ENCODE measurements at places on chromosomes 2 and 18. TPM values are rescaled to one million over a fixed set of nuclear protein-coding genes. Genes with fewer than 3 reads are reported as not detected.

DNA sequence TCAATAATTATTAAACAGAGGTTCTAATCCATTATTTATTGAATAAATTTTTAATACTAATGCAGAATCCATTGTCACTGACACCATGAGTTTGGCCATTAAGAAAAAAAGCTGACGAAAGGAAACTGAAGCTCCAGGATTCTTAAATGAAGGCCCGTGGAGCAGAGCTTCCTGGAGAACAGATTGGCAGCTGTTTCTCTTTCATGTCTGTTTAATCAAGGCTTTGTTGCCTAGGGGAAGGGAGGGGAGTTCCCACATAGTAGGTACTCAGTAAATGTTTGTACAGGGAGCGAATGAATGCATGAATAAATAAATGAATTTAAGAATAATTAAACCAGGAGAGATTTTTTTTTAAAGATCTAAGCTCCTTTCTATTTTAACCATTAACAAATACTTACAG, 315.1 kb upstream of the KLHL29 start:
- H3K27ac ChIP-seq, result no peak overlapping the region
- H3K4me1 ChIP-seq, result no peaks in the 10 kb centered on the region
- H3K36me3 ChIP-seq, result no peaks in the 10 kb centered on the region
- no peaks in the 10 kb centered on the region for H3K27me3 ChIP-seq
- DNase-seq, result no peak

The RTP5 gene
- total RNA-seq, result not detected

GRCh38 chr2:128282246-128282975, 36.3 kb downstream of the HS6ST1 start:
- no peak for DNase-seq
- H3K27me3 ChIP-seq, result no peaks in the 10 kb centered on the region
- H3K4me3 ChIP-seq, result no peak overlapping the region
- H3K27ac ChIP-seq, result no peak overlapping the region
- H3K36me3 ChIP-seq, result no peaks in the 10 kb centered on the region

The ARL5A gene
- total RNA-seq, result 47.5 TPM

DNA sequence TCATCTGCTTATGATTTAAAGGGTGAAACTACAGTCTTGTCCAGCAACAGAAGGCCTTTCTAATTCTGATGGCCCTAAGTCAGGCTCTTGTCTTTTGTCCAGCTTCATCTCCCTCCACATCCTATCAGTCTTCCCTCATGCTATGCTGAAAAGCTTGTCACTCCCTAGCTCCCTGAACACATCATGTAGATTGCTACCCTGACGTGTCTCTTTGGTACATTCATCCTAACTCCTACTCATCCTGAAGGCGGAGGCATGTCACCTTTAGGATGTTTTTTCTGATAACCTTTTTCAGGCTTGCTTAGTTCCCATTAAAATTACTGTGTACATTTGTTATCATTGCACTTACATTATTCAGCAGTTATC, 78.4 kb upstream of the ARL5A start:
- H3K36me3 ChIP-seq, result no peaks in the 10 kb centered on the region
- H3K4me3 ChIP-seq, result no peak overlapping the region
- H3K27me3 ChIP-seq, result no peaks in the 10 kb centered on the region
- no peak for DNase-seq

DNA sequence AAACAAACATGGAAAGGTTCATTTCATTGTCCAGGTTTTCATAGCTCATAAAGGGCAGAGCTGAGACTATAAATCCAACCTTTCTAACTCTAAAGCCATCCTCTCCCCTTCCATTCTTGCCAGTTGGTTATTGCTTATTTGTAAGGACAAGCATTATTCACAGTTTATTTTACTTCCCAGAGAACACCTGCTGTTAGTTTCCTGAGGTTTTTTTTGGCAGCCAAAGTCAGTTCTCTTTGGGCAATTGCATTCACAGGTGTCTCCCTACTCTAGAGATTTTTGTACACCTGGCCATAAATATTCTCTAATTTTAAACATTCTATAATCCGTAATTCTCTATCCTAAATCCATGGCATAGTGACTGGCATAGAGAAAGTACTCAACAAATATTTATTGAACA, 87.3 kb upstream of the SPHKAP start:
- no peaks in the 10 kb centered on the region for H3K36me3 ChIP-seq
- no peak for DNase-seq
- no peak overlapping the region for H3K4me3 ChIP-seq
